ENCODE measurements at places on chromosomes 3 and 15.

DNA sequence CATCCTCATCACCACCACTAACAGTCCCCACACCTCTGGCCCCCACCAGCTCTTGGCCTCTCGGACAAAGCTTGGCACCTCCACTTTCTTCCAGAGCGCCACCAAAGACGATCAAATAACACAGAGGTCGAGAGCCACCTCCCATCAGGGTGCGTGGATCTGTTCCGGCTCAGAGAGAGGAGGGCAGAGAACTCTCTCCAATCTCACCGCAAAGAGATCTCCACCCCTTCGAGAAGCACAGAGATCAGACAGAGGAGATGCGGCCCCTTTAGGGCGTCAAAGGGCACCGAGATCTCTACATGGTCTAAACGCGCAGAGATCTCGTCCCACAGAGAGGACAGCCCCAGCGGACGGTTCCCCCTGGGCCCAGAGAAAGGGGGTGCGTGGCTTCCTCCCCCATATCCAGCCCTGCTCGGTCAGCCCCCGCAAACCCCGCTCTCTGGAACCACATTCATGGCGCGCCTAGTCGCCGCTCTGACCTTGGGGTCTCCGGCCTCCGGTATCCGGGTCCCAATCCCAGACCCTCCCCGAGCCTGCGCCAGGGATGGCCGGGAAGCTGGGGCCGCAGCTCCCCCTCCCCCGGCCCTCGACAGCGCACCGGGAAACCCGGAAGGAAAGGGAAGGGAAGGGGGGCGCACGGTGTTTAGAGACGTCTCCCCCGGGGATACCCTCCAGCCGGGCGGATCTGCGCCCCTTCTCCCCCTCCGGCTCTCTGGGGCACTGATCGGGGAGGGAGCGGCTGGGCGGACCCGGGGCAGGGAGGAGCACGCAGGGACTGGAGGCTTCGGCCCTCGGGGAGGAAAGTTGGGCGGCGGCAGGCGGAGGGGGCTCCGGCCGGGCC lies 608 bp downstream of the SCN5A start:
- no peak for DNase-seq

- no peak for DNase-seq
Measured at GRCh38 chr3:28860307-28860706, 420.6 kb upstream of the RBMS3 start.

DNA sequence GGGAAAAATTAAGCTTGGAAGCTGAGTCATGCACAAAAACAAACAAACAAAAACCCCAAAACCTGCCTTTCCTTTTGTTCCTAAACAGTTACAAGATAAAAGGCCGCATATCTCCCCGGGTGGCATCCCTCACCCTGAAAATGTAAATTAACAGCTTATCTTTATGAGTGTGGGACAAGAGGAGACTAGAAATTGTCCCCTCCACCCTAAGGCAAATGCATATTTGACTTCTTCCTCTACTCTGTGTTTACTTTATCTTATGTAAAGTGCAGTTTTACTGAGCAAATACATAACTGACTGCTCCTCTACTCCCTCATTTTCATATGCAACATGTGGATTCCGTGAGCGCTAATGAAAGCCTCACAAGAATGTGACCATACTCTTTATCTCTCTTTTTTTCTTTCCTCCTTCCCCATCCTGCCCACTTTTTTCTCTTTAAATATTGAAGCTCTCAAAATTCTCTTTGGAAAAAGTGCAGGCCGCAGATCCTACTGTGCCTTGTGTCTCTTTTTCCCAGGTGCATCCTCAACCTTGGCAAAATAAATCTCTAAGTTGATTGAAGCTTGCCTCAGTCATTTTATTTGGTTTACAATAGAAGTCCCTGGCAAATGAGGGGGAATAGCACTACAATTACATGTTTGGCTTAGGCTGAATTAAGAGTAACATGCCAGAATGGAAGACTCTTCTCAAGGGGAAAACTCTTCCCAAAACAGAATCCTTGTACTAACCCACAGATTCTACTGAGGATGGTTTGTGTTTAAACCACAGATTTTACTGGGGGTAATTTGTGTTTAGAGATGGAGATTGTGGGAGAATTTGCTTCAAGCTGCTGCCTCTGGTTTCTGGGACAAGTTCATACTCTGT lies 72.7 kb upstream of the WDR72 start:
- DNase-seq, result peak; percentile 56

DNA sequence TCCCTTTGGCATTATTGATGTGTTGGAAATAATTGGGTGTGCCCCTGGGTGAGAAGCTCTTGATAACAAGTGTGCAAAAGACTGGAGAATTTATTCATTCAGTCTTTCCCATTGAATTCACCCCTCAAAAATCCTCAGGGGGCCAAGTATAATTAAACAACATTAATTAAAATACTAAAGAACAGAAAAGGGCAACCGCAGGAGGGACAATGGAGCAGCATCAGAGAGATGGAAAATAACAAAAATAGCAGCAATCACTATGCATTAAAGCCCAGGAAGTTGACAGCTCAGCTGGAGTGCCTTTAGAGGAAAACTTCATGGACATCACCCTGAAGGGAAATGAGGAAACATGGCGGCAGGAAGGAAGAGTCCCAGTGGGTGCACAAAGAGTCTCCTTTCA lies 227.6 kb downstream of the MINAR1 start:
- DNase-seq, result no peak

- no peak for DNase-seq
Measured at GRCh38 chr3:188156056-188156455, 2.1 kb downstream of the LPP start.

DNA sequence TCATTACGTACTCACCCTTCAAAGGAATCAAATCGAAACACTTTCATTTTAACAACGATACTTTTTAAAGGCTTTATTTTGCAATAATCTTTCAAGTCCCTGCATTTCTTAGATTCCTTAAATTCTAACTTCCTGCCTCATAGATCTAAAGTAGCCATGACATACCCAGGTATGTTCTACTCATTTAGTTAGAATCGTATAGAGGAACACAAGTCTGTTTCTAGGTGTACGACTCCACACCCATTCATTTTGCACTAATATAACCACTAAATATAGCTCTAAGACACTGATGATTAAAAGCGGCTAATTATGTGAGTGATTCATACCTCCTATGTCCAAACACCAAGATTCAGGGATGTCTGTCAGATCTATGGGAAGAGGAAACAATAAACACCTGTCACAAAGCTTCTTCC lies 1.3 kb downstream of the ATP13A3 start:
- no peak for DNase-seq

- DNase-seq, result no peak
Measured at GRCh38 chr3:107699682-107700081, 176.9 kb downstream of the BBX start.

Measured in NCI-H345 (cell line).